Substantia nigra (tissue), 51 donors: ENCODE measurements at places on chromosomes 7 and 10.
A peak's percentile ranks its signal among the peaks of the same experiment; 100 is the strongest.

DNA sequence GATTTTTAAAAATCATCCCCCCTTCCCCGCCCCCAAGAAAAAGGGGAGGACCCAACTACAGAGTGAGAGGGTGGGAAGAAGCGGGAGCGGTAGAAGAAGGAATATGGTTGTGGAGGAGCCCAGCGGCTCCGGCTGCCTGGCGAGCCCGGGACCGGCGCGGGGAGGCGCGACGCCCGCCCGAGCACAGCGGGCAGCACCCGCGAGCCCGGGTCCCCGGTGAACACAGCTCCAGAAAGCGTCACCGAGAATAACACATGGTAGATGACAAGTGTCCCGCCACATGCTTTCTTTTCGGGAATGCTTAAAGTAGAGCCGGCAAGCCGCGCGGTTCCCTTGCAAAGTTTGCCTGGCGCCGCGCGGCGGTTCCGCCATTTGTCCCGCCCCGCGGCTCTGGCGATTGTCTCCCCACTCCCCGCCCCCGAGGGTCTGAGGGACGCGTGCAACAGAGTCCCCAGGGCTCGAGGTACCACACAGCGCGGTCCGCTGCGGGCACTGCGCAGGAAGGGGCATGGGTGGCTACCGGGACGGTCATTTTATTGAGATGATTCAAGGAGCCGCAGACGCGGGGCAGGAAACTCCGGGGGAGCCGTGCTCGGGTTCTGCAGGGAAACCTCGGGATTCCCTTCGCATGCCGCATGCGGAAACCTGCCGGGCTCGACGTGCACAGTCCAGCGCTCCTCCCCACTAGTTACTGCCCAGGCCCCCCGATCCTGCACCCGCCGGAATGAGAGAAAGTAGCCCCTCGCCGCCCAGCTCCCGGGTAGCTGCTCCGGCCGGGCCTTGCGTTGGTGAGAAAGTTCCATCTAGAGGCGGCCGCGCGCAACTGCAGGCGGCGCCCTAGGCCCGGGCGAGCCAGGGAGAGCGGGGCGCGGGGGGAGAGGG, 781 bp upstream of the GRM8 start:
- DNase-seq, result peak; percentile 45

DNA sequence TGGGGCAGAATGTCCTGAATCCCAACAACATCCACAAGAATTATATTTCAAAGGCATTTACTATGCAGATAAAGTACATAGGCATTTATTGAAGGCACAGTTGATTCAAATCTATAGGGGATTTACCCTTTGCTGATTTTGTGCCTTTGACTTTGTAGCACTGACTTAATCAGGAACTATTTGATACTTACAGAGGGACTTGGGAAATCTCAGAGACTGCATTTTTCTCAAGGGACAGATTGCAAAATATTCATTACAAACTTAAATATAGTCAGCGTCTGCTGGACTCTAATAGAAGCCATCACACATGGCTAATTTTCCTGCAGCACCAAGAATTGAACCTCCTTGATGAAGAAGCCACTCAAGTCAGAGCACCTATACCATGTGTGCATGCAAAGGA, 44.9 kb downstream of the FAS start:
- DNase-seq, result no peak

DNA sequence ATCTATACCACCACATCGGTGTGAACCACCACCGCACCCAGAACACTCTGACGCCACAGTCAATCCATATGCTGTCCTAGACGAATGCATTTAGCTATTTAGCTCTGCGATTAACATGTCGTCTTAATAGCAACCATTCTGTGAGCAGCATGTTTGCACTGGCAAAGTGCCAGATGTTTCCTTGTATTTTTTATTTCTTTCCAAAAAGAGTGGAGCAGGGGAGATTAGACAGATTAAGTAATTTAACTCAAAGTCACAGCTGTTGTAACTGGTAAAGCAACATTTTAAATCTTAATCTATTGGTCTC, 57.0 kb upstream of the ARL4A start:
- no peak for DNase-seq

GRCh38 chr7:134936893-134937510, 49.3 kb upstream of the AGBL3 start:
- no peak for DNase-seq

- no peak for DNase-seq
Observed at GRCh38 chr7:33554046-33554445, 351.3 kb upstream of the BMPER start.

DNA sequence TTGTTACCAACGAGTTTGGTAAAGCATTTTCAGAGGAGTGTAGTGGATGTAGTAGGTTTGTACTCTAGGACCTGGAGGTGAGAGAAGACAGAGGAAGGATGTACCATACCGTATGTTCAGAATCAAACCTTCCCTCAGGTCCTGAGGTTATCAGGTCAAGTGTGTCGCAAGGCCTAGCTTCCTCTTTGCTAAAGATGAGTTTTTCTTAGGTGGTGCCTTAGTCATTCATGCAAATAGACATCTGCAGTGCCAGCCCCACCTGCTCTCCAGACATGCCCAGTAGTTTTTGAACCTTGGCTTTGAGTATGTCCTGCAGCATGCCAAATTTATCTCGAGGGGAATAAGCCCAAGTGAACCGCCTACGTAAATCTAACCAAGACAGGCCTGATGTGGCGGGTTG, 71.3 kb downstream of the HDAC9 start:
- DNase-seq, result no peak

GRCh38 chr7:99104631-99105030, 39.3 kb downstream of the SMURF1 start:
- no peak for DNase-seq

DNA sequence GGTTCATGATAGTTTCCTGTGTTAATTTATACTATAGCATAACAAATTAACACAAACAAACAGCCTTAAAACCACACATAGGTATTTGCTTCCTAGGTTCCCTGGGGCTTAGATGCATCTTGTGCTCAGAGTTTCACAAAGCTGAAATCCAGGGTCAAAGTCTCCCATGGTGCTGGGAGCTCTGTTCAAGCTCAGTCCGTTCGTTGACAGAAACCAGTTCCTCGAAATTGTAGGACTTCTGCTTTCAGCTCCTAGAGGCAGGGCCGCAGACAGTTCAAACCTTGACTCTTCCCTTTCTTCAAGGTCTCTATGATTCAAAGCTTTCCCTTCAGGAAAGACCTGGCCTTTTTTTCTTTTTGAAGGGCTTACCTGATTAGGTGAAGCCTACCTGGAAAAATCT, 90.5 kb downstream of the VSTM2A start:
- no peak for DNase-seq

DNA sequence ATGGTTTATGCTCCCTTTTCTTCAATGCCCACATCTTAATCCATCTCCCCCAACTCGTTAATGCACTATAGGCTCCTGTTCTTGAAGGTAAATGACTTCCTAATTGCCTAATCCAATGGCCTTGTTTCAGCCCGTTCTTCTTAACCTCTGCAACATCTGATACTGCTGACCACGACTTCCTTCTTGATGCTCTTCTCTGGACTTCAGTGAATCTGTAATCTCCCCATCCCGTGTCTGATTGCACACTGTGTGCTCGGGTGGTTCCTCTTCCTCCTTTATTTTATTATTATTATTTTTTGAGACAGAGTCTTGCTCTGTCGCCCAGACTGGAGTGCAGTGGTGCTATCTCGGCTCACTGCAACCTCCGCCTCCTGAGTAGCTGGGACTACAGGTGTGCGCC, 58.9 kb downstream of the HIPK2 start:
- DNase-seq, result no peak

DNA sequence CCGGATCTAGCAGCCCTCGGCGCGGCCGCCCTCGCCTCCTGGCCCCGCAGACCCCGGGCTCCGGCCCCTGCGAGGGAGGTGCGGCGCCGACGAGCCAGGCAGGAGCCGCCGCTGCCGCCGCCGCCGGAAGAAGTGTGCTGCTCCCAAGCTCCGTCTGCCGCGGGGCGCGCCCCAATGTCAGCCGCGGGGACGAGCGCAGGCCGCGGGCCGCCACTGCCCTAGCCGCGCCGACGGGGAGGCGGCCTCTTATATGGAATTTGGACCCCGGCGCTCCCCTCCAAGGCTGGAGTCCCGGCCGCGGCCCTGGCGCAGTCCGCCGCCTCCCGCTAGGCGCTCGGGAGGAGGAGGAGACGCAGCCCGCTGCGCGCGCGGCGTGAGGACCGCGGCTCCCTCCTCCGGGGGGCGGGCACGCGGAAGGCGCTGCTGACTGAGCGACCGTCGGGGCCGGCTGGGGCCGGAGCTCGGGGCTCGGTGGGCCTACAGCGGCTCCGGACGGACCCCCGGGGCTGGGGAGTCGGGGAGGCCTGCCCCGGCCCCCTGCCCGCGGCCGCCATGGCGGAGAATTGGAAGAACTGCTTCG, at the start of gene TRIM8:
TRIM8 (plus strand) TSS at position 414 of the 580 bp plus-strand sequence; CDS start at position 553, 139 bp downstream.
- DNase-seq, result no peak

GRCh38 chr10:84088626-84089025, 50.7 kb upstream of the GHITM start:
- no peak for DNase-seq

GRCh38 chr10:119131512-119132240, 27.8 kb downstream of the DENND10 start:
- peak; percentile 4 for DNase-seq

DNA sequence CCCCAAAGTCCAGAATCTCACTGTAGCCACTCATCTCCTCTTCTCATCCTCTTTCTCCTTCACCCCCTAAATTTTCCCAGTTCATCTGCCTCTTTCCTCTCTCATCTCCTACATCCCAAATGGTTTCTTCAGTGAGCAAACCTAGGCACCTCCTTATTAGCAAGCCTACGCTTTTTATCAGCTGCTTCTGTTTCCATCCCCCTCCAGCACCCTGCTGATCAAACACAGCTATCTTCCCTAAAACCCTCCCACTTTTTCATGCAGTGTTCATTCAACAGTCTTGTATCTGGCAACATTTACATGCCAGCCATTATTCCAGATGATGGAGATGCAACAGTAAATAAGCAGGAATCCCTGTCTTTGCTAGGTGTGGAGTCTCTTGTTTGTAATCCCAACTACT, 3.3 kb upstream of the ABRAXAS2 start:
- DNase-seq, result no peak

GRCh38 chr10:50271564-50272250, 20.4 kb upstream of the ASAH2 start:
- no peak for DNase-seq

DNA sequence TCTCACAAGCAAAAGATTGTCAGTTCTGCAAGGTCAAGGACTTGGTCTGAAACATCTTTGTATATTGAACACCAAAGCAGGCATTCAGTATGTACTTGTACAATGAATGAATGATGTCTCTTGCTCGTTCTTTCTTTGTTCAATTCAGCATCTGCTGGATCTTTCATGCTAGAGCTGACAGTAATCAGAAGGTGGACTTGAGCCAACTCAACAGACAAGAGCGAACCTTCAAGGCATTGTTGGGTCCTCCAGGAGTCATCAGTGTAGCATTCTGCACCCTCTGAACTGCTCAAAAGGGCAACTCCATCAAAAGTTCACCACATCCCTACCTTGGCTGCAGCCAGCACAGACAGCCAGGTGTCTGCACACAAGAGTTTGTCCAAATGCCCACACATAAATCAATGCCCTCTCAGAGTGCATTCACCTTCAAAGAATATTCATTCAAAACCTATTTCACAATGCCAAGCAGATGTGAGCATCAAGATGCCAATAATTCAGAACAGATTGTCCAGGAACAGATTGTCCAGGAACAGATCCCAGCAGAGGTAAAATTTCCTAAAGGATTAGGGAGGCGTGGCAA, 386.7 kb downstream of the CALN1 start:
- DNase-seq, result no peak

GRCh38 chr10:131591936-131592335, 280.4 kb upstream of the TCERG1L start:
- no peak for DNase-seq

- no peak for DNase-seq
Observed at GRCh38 chr10:64112701-64113355, 591.6 kb downstream of the REEP3 start.

DNA sequence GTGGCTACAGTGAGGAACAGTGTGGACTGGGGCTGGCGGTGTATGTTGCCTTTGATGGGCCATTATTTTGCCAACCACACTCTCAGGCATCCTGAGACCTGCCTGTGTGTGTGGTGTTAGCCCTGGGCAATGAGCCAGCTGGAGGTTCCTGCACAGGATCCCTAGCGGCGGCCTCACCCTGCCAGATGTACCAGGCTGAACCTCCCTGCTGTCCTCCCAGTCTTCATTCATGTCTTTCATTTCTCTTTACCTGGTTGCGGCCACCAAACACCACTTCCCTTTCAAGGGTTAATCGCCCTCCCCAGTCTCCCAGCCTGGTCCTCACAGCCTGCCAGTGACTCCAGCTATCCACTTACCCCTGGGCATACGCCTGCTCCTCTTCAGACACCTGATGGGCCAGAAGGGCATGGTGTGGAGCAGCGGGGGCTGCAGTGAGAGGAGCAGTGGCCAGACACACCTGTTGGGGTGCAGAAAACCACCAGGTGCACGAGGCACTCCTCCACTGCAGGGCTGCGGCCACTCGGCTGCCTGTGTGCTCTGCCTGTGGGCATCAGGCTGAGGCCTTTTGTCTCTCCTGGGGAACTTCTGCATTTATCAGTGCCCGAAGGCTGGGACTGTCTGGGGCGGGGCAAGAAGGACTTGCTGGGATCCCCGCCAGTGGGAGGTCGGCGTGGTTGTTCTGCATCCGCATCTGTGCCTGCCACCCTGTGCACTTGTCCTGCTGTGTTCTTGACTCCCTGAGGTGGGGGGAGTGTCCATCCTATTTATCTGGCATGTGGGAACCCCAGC, 111.6 kb downstream of the ARHGAP22 start:
- DNase-seq, result no peak

- no peak for DNase-seq
Observed at GRCh38 chr7:119720541-119720940, 552.4 kb upstream of the KCND2 start.

DNA sequence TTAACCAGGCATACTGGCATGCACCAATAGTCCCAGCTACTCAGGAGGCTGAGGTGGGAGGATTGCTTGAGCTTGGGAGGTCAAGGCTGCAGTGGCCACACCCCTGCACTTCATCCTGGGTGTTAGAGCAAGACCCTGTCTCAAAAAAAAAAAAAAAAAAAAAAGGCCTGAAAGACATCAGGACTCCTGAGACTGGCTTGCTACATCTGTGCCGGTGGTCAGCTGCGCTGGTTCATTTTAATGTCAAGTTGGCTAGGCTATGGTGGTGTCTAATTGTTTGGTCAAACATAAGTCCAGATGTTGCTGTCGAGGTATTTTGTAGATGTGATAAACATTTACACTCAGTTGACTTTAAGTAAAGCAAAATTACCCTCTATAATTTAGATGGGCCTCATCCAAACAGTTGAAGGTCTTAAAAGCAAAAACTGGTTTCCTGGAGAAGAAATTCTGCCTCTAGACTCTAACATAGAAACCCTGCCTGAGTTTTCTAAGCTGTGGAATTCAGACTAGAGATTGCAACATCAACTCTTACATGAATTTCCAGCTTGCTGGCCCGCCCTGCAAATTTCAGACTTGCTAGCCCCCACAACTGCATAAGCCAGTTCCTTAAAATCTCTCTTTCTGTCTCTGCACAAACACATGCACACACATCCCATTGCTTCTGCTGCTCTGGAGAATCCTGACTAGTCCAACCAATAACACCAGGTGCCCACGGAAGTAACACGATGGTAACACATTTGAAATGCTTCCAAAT, 18.2 kb downstream of the MYOF start:
- no peak for DNase-seq
